ENCODE measurements at places on chromosomes 7 and 10.
A peak's percentile ranks its signal among the peaks of the same experiment; 100 is the strongest.

DNA sequence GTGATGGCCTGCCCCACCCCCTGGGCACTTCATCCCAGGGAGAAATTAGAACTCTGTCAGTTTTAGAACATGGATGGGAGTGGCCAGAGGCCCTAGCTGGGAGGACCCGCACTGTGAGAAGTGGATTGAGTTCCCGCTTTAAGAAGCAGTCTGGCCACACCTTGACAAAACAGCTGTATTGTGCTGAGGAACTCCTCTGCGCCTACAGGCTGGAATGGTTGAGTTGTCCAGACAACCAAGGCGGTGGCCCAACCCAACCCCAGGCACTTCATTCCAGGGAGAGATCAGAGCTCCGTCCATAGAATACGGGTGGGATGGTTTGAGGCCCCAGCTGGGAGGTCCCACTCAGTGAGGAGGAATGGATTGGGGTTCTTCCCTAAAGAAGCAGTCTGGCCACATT, 196.0 kb downstream of the TMEM26 start:
- DNase-seq: no peak

DNA sequence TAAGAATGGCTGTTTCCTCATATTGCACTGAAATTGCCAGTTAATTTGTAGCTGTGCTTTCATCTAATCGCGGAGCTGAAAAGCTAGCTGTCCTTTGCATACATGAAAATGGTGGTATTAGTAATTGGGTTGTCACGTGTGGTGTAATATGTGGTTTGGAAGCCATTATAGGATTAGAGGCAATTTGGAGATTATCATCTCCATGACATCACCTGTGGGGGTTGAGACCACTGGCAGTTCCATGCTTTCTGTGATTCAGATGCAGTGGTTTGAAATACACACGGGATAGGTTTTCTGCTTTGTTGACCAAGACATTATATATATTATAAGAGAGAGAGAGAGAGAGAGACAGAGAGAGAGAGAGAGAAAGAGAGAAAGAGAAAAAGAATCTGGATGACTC, 180.8 kb downstream of the RAB11FIP2 start:
- DNase-seq: no peak

GRCh38 chr10:88754287-88754686, 5.5 kb upstream of the LIPN start:
- peak; percentile 82 for DNase-seq

GRCh38 chr7:148906707-148907498, 22.8 kb upstream of the EZH2 start:
- DNase-seq: no peak

DNA sequence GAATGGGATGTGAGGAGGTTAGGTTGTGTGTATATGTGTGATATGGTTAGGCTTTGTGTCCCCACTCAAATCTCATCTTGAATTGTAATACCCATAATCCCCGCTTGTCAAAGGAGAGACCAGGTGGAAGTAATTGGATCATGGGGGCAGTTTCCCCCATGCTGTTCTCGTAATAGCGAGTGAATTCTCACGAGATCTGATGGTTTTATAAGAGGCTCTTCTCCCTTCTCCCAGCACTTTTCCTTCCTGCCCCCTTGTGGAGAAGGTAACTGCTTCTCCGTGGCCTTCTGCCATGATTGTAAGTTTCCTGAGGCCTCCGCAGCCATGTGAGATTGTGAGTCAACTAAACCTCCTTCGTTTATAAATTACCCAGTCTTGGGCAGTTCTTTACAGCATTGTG, 47.3 kb downstream of the NPVF start:
- DNase-seq: no peak

- DNase-seq: no peak
Measured at GRCh38 chr10:67858971-67859370, 21.0 kb upstream of the DNAJC12 start.

DNA sequence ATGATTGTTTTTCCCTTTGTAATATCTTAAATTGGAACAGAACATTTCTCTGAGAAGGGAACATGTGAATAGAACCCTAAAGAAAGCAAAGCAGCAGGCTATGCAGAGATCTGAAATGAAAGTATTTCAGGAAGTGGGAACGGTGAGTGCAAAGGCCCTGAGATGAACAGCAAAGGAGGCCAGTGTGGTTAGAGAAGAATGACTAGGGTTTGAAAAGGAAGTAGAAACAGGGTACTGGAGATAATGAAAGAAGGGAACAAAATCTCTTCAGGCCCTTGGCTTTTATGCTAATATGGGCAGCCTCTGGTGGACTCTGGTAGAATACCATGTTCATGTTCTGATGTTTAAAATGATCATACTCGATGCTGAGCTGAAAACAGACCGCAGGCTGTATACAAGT, 22.2 kb downstream of the ARHGAP21 start:
- DNase-seq: no peak

- DNase-seq: no peak
Measured at GRCh38 chr10:93749218-93749799, 8.4 kb upstream of the LGI1 start.

DNA sequence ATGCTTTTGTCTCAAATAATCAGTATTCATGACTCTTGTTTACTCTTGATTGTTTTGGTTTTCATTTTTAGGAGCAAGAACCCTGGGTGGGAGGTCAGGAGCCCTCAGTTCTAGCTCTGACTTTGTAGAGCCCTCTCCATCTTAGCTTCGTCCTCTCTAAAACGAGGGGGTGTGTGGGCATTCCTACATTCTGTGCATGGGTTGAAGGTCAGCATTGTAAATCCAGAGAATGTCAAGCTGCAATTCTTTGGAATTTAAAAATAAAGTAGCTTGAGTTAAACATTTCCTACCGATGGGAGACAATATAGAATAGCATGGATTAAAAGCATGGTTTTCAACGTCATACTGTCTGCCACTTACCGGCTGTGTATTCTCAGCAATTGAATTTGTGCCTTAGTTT, 128.3 kb downstream of the PRPF18 start:
- DNase-seq: no peak

GRCh38 chr10:31557854-31558253, 238.8 kb downstream of the ZEB1 start:
- no peak for DNase-seq

DNA sequence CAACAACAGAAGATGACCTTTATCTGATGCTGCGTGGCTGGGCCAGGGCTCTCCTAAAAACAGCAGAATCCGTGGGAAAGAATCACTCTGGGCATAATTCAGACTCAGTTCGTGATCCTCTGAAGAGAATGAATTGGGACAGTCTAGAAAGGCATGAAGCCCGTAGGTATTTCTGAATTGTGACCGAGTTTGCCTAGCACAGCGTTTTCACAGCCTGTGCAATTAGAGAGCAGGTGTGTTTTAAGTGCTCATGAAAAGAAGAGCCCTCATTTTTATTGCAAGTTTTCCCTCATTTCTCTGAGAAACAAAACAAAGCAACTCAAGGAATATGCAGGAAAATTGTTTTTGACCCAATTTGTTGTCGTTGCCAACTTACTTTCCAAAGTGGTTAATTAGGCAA, 366.2 kb downstream of the WDR11 start:
- DNase-seq: no peak

DNA sequence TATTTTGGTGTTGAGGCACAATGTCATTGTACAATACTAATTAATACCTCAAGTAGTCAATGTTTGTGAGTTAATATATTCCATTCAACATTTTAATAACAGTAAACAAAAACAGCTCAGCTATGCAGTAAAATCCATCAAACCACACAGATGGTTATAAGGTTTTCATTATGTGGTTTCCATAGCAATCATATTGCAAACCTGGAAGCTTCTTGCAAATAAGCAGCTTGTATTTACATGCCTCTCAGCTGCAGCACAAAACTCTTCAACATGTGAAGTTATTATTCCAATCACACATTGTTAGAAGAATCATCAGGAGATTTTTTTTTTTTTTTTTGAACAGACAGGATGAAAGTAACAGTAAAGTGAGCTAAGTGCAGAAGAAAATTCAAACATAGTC, 170.2 kb downstream of the SKAP2 start:
- no peak for DNase-seq

Data from fibroblast of skin of scalp (primary cell).